Fibroblast of skin of right biceps (primary cell): ENCODE measurements at places on chromosomes 1 and 21.

DNA sequence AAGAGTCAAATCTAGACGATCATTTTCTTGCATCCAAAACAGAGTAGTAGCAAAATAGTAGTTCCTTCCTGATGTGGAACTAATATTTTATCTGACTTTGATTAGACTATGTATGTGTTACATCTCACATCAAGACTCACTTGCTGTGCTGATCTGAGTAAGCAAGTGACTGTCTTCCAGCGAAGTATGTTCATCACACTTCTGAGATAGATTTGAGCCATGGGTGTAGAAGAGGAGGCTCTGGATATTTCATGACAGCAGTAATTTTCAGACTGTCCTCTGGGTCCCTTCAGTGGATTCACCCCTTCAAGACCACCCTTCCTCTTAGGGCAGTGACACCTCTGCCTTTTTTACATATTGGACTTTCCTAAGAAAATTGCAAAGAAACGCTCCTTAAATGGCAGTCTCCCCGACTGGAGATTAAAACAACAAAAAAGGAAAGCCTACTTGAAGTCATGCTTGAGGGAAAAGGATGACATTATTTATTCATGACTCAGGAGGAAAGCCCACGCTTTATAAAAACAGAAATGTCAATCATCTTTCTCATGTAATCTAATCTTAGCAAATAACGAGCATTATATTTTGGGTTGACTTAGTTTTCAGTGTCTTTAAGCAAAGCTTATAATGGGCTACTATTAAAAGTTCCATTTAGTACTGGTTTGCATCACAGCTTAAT is 22.8 kb downstream of the ATP1B1 start:
- no peak for DNase-seq

DNA sequence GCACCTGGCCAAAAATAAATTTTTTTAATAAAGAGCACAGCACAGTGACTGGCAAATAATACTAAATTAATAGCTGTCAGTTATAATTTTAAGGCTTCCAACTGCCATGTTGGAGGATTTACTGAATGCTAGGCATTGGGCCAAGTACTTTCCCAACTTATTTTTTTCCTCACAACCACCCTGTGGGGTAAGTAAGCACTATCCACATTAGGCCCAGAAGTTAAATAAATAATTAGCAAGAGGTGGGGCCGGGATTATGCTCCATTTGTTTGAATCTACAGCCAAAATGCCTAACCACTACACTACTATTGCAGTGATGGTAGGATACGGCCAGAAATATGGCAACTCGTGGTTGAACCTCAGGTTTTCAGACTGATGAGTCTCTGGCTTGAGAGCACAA is 4.6 kb upstream of the TRNAU1AP start:
- no peak for DNase-seq

GRCh38 chr1:224266105-224266914 is 63.7 kb downstream of the NVL start:
- no peak for DNase-seq

DNA sequence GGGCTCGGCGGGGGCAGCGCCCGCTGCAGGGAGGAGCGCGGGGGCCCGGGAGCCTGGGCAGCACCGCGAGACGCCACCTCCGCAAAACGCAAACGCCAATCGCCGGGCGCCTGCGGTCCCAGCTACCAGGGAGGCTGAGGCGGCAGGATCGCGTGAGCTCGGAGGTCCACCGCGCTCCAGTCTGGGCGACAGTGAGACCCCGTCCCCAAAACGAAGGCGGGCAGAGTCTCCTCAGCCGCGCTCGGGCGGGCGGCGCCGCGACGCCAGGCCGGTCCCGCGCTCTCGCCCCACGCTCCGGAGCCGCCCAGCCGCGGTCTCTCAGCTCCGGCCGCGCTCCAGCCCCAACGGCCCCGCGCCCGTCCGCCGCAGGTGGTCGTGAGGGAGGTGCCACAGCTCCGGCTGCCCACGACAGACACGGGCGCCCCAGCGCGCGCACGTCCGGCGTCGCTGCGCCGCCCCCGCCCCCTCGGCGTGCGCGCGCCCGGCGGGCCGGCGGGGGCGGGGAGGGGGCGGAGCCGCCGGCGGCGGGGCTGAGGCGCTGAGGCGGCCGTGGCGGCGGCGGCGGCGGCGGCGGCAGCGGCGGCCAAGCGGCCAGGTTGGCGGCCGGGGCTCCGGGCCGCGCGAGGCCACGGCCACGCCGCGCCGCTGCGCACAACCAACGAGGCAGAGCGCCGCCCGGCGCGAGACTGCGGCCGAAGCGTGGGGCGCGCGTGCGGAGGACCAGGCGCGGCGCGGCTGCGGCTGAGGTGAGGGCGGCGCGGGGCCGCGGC is at the start of gene ADARB1:
Gene ADARB1, plus strand, starts transcription at position 533 of the 770 bp plus-strand sequence. CDS start 97,077 bp downstream, outside the sequence.
- peak; percentile 73 for DNase-seq

- DNase-seq = no peak
These were observed 12.0 kb upstream of the UMODL1 start for GRCh38 chr21:42059141-42059540.

DNA sequence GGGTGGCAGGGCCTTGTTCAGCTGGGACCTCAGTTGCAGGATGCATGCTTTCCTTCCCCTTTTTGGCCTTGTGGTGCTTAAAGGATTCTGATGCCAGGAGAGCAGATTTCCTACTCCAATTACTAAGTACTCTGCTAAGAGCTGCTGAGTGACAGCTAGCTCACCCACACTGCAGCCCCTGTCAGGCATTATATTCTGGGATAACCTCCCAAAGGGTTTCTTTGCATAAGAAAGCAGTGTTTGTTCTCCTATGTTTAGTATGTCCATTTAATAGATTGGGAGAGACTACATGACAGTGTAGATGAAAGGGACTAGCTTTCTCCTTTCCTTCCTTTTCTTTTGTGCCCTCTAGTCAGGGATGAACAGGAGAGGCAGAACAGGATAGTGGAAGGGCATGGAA is 100.7 kb downstream of the FAM78B start:
- no peak for DNase-seq

GRCh38 chr1:162067466-162067865 is 2.0 kb upstream of the NOS1AP start:
- no peak for DNase-seq
